ENCODE measurements at places on chromosomes 12 and 14.

GRCh38 chr12:59803735-59804134, 207.9 kb downstream of the SLC16A7 start:
- DNase-seq: no peak

DNA sequence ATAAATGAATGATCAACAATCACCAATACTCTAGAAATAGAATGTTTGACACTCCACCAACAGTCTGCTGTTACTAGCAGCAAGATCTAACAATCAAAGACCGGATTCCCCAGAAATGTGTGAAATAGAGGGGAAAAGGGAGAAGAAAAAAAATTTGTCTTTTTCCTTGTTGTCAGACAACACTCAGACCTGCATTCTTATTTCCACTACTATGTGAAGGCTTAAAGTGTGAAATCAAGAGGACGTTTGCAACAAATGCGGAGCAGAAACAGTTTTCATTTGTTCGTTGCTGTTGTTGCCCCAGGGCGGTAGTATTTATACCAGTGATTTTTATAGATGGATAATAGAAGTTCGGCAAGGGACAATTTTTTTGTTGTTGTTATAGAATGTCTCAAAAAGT, 9.2 kb downstream of the NKX2-1 start:
- no peak for DNase-seq

DNA sequence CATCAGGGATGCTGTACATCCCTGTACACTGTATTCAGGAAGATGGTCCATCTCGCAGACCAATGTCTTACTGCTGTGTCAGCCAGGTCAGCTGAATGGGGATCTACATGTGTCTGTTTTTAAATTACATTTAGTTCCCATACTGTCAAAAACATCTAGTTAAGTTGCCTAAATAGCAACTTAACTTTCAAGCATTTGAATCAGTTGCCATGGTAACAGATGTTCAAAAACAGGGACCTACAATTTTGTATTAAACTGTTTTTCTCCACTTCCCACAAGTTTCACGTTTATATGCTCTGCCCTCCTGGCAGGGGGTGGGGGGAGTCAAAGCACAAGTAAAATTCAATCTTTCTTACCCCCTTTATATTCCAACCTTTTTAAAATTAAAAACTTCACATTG, 38.3 kb downstream of the C12orf42 start:
- DNase-seq: no peak

DNA sequence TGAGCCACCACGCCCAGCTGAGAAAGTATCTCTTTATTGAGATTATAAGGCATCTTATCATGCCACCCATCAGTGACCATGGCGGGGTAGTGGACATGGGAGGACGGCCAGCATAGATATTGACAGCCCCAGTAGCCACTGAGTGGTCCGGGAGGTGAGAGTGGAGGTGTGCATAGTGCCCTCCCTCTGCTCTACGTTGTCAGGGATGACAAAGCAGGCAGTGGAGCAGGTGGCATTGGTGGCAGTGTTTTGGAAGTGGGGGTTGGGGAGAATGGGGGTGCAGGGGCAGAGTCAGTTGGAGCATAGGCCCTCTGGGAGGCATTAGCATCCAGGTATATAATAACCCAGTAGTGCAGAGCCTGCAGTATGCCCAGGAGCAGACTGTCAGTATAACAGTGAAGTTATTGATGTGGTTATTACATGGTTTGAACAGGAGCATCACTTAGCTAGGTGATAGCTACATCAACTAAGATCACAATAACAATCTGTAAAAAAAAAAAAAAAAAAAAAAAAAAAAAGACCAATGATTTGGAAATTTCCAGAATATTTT, 41.1 kb downstream of the GNG2 start:
- DNase-seq: no peak

DNA sequence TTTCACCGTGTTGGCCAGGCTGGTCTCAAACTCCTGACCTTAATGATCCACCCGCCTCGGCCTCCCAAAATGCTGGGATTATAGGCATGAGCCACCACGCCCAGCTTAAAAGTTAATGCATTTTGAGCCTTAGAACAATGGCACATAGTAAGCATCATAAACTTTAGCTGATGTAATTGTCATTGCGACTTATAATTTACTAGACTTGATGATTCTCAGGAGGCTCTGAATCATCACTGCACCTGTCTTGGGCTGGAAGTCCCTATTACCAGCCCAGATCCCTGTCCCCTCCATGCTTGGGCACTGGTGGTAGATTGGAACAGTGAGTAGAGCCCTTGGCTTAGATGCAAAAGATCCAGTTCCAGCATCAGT, 26.1 kb downstream of the KMT5A start:
- DNase-seq: no peak

GRCh38 chr12:23659131-23659530, 290.3 kb downstream of the SOX5 start:
- DNase-seq: no peak

DNA sequence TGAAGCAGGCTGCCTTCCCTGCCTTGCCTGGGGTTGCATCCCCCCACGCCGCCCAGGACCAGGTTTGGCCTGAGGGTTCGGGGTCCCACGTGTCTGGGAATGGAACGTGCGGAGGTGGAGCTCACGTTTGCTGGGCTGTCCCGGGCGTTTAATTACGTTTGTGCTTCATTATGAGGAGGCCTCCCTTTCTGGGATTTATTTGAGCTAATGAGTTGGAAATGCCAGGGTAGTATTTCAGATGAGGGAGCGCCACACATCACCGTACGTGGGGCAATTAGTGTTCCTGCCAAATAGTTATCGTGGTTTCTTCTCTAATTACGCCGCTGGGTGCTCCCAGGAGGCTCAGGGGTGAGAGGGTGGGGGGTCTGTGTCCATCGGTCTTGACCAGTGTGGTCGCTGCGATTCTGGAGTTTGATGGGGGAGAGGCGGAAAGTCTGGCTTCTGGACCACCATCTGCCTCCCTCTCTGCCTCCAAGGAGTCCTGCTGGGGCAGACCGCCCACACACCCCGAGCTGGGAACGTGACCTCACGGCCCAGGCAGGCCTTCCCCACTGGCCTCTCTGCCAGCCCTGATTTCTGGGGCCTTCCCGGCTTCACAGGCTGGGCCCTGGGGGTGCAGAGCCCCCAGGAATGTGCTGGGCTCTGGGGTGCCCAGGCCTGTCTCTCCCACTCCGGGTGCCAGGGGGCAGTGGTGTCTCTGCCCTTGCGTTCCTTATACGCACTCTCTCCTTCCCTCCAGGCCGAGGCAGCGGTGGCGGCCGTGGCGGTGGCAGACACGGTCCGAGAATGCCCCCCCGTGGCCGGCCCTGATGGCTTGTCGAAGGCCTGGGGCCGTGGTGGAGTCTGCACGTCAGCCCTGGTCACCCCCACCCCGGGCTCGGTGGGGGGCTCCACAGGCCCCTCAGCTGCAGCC, 18.9 kb downstream of the KIF26A start:
- DNase-seq: no peak

DNA sequence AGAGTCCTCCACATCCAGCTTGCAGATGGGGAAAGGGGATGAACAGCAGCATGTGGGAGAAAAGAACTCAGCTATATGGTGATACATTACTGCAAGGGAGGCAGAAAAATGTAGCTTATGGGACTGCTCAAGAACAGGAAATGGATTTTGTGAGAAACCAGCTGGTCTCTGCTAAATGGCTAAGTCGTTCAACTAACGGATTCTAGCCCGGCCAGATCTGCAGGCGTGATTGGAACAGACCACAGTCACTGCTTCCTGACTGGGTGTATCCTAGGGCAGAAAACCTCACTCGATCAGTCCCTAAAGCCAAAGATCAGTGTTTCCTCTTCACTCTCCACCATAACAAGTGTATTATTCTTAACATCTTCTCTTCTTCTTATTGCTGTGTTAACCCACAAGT, 8.1 kb upstream of the PTGDR start:
- DNase-seq: no peak

DNA sequence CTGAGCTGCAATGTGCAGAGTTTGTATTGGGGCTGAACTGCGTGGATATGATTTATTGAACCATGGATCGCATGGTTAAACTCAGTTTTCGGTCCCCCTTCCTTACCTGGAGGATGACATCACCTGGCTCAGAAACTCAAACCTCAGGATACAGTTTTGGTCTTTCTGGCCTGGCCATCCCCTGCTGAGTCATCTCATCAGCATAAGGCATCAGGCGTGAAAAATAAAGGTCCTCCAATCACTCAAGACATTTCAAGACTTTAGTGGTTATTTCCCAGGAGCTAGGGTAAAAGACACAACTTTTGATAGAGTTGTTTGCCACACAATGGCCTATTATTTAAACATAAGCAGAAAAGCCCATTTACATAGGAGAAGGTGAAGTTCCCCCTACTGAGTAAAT, 631.1 kb upstream of the TMEM132C start:
- no peak for DNase-seq

- DNase-seq: no peak
Observed at GRCh38 chr12:104486363-104486750, 29.6 kb downstream of the CHST11 start.

DNA sequence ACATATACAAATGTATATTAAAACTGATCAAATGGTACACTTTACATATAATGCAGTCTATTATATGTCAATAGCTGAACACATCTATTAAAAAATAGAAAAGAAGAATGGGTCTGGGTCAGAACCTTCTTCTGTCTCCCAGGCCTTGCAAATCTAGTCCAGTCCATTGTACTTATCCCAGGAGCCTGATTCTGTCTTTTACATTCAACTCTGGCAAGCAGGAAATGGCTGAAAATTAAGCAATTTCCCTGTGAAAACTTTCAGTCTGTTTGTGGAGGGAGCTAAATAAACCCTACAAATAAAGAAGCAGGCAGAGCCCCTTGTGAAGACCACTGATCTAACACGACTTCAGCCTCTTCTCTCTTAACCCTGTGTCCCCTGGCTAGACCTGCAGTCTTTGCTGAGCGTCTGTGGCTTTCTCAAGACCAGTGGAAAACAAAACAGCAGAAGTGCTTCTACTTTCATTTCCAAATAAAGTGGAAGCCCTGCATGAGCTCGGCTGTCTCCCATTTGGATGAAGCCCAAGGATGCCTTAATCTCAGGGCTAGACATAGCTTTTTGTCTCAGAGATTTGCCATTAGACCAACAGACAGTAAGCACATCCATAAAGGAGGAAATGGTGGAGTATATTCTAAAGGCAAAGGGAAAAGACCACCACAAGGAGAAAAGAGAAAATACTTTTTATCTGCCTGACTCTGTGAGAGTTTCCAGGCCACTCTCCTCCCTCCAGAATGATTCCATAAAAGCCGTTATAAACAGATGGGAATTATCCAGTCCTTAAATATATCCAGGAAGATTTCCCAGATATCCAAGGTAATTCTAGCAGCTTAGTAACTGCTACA, 48.2 kb downstream of the CRACR2A start:
- DNase-seq: no peak

DNA sequence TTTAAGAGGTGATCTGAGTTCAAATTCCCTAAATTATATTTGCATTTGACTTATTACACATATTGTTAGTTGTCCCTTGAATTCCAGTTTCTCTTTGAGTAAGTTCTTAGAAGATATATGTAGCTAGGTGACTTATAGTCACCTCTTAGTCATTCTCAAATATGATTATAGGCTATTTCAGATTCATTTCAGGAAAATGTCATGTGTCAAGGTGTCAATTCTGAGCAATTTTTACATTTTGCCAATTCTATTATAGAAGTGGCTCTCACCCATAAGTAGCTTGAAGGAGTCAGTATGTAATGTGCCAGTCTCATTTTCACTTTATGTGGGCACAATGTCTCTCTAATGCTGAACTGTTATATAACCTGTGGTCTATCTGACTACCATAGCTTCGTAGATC, 623.4 kb downstream of the DIO2 start:
- DNase-seq: no peak

DNA sequence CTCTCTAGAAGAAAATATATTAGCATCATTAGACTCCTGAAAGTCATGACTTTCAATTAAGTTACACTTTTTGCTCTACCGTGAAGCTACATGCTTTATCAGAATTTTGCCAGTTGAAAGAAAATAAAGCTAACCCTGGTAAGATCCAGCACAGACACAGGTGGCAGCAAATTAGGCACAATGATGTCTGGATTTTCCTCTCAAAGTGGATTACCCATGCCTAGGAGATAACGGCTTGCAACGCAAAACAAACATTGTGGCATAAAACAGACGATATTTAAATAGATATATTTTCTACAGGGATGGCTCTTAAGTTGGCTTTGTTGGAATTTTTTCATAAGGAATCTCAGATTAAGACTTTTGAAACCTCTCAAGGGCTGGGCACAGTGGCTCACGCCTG, 33.4 kb downstream of the BCAT1 start:
- no peak for DNase-seq

- no peak for DNase-seq
Observed at GRCh38 chr12:106566771-106567170, 16.0 kb upstream of the RFX4 start.

- DNase-seq: no peak
Observed at GRCh38 chr14:76808990-76809389, 3.7 kb downstream of the ANGEL1 start.

- DNase-seq: no peak
Observed at GRCh38 chr14:99389174-99389826, 91.4 kb downstream of the SETD3 start.

DNA sequence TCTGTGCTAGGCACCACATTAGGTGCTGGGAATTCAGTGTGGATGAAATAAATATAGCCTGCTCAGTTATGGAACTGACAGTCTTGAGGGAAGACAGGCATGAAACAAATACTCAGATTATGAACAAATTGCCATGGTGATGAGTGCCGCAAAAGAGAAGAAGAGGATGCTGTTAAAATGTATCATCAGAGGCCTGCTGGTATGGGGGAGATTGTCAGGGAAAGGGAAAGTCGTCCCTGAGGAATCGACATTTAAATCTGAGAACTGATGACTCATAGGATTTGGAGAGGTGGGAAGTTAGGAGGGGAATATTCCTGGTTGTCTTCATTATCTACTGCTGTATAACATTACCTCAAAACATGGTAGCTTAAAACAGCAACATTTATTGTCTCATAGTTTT, 42.0 kb downstream of the PPP1R36 start:
- DNase-seq: no peak

DNA sequence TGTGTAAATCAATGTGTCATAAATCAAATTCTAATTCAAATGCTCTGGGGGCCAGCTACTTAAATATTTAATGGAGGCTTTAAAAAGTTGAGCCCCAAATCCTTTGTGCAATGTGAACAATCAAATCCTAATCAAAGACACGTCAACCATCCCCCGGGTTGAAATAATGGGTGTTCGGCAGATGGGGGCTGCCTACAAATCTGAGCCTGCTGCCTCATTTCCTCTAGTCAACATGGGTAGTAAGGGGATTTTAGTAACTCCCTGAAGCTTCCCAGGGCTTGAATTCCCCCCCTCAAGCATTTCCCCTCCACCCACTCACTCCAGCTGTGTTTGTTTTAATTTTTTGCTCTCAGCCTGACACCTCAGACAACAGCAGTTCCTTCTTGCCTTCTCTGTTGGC, 37.8 kb downstream of the SRRM4 start:
- no peak for DNase-seq

DNA sequence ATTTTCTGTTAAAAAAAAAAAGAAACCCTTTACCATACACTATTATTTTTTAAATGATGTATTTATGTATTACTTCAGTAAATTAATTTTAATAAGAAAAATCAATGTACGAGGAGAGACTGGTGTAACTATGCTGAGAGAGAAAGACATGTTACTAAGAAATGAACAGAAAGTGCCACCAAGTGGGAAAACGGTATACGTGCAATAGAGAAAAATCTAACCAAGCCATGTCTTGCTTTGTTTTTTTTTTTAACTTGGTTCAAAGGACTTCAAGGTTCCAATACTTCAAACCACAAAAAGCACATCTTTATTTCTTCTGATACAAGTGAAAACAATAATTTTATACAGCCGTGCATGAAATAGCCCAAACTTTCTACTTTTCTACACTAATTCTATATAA, 22.9 kb downstream of the NDUFA12 start:
- no peak for DNase-seq
